Suppressor macrophage treated with lipopolysaccharide for 4 hours (primary cell): ENCODE measurements at places on chromosomes 5 and 9.
A peak's percentile ranks its signal among the peaks of the same experiment; 100 is the strongest.

- DNase-seq, result peak; percentile 26
Observed at GRCh38 chr9:36665387-36665786, 92.7 kb downstream of the MELK start.

DNA sequence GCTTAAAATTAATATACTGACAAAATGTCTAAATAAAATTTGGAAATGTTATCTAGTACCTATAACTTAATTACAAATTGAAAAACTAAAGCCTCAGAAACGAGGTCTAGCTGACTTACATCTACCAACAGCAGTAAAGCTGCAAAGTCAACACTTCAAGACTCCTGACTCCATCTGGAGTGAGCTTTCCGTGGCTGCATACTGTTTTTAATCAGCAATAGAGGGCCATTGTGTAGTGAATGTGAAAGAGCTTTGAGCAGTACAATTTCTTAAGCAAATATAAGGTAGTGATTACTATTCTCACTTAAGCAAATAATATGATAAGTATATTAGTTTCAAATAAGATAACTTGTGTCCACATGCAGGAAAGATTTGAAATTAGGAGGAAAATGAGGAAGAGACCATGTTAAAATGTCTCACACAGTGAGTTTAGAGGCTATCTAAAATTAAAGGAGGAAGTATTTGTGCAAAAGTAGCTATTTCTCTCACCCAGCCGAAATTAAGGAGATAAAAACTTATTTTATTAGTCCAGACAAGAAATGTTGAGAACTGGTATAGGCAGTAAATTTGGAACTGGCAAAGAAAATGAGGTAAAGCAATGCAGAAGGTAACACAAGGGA, 6.4 kb downstream of the SPINK6 start:
- peak; percentile 19 for DNase-seq

- DNase-seq, result peak; percentile 8
Observed at GRCh38 chr5:146249801-146250200, 46.4 kb downstream of the RBM27 start.

DNA sequence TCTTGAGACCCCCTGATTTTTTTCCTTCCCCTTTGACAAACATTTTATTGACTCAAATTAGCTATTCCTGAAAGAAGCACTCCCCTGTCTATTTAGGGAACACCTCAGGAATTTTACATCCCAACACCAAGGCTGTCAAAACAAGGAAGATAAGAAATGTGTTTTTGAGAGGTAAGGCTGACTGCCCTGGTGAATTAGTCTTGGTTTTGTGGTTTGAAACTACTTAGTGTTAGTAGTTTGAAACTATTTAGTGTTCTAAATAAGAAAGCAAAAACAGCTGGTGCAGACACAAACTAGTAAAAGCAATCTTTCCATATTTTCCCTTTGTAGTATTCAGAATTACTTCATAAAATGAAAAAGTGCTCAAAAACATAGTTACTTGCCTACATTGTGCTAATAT, 120.7 kb downstream of the PCSK1 start:
- no peak for DNase-seq

GRCh38 chr9:14096258-14096922, 217.6 kb downstream of the NFIB start:
- DNase-seq, result no peak

DNA sequence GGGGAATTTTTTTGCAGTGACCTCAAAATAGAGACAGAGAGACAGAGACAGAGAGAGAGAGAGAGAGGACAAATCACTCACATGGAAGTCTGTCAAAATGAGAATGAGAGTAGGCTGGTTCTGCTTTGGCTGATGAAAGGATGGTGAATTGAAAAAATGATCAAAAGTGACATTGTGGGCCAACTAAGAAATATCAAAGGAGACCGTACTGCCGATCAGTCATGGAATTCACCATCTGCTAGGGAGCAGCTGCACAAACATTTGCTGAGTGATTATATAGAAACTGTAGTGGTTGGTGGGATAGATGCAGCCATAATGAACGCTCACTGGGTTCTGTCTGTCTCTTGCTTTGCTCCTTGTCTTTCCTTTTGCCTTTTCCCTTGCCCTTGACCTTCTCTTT, 476.6 kb upstream of the SGCD start:
- DNase-seq, result no peak

GRCh38 chr5:3092211-3092610, 340.7 kb upstream of the IRX2 start:
- DNase-seq, result no peak

GRCh38 chr9:13529321-13530104, 250.0 kb upstream of the MPDZ start:
- DNase-seq, result no peak

GRCh38 chr5:154863291-154864080, 5.1 kb downstream of the CNOT8 start:
- no peak for DNase-seq

GRCh38 chr5:102762562-102763227, 7.6 kb downstream of the PAM start:
- no peak for DNase-seq

DNA sequence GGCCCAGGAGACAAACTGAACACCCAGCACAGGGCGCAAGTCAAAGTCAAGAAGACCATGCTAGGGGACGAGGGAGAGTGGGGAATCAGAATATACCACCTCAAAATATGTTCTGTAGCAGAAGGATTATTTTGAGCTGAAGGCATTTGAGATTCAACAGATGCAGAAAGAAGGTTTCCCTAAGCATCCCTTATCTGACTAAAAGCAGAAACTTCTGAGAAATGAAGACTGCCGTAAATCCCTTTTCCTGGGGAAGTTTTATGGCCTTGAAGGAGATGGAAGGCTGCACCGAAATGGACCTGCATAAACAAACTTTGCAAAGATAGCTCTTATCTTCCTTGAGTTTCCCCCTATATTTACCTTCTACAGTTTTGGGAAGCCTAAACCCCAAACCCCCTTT, 72.8 kb downstream of the PTTG1 start:
- DNase-seq, result no peak

DNA sequence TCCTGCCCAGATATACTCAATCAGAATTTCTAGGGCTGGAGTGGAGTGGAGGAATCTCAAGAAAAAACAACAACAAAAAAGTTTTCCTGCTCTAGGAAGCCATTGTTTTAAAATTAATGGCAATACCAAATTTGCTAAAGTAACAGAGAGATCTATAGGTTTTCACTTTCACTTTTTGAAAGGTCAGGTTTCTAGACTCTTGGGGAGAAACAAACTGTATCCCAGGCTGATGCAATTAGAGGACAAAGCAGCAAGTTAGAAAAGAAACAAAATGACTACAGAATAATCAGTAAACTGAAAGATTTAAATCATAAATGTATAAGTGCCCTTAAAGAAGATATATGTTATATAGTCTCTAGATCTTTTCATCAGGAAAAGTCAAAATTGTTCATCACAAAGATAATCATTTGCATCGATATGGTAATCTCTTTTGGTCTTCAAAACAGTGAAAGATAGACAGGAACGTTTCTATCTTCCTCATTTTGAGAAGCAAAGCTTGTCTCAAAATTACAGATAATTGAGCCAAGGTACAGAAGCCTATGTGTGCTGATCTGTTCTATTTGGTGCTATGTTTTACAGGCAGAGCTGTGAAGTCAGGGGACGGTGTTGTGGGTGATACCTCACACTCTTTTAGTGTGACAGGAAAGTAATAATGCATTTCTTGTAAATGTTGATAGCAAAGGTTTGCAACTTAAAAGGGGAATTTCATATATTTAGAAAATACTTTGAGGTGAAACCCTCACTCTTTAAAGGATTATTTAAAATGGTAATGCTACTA, 1746.6 kb upstream of the C9orf72 start:
- DNase-seq, result no peak

GRCh38 chr9:129648092-129648763, 6.3 kb upstream of the ASB6 start:
- DNase-seq, result no peak

GRCh38 chr9:108546215-108546614, 309.6 kb downstream of the ACTL7B start:
- no peak for DNase-seq

DNA sequence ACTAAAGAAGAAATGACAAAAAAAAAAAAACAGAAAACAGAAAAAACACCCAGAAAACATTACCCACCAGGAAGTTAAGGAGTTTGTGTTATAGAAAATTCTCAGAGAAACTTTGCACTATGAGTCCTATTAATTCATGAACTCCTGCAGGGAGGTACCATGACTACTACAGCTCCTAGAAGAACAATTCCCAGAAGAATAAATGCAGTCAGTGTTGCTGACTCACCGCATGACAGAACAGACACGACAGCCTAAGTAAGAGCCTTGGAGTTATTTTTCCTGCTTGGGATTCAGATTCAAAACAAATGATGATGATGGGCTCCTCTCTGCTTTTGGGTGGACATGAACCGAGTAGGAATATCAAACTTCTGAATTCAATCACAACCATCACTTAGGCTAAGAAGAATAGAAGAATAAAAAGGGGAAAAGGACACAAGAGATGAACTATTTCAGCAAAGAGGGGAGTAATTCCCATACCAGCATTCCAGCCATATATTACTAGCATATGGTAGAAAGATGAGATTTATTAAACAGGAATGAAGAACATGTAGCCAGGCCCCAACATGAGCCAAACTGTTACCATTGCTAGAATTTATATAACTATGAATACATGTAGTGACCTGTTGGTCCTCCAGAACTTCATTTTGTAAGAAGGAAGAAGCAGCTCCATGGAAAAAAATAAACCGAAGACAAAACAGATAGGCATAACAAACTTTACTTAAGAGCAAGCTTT, 209.6 kb upstream of the PDE4D start:
- no peak for DNase-seq

DNA sequence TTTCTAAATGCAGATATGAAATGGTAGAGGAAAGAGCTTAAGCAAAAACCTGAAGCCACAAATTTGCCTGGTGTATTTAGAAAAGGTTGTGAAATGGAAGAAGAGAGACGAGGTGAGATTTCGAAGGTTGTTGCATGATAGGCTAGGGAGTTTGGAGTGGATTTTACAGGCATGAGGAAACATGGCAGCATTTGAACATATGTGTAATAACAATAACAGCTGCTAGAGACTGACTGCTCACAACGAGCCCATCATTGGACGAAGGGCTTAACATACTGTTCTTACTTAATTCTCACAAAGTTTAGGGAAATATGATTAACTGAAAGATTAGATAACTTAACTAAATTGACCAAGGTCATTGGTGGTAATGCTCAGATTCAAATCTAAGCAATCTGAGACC, 108.1 kb downstream of the JAKMIP2 start:
- DNase-seq, result no peak

DNA sequence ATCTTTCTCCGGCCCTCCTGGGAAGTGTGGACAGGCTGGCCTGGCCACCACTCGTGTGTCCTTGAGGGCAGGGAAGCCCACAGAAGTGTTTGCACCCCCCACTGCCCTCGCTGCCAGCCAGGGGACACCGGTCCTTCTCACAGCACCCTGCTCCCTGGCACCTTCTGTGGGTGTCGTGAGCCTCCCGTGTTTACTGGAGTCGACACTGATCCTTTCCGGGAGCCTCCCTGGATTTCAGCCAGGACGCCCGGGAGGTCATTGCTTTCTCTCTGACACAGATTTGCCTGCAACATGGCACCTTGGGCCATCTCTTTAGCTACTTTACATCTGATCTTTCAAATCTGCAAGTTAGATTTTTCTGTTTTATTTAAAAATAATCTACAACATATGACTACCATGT, 120.4 kb upstream of the CACNA1B start:
- DNase-seq, result no peak

GRCh38 chr5:169385636-169386035, 84.7 kb upstream of the SLIT3 start:
- no peak for DNase-seq

DNA sequence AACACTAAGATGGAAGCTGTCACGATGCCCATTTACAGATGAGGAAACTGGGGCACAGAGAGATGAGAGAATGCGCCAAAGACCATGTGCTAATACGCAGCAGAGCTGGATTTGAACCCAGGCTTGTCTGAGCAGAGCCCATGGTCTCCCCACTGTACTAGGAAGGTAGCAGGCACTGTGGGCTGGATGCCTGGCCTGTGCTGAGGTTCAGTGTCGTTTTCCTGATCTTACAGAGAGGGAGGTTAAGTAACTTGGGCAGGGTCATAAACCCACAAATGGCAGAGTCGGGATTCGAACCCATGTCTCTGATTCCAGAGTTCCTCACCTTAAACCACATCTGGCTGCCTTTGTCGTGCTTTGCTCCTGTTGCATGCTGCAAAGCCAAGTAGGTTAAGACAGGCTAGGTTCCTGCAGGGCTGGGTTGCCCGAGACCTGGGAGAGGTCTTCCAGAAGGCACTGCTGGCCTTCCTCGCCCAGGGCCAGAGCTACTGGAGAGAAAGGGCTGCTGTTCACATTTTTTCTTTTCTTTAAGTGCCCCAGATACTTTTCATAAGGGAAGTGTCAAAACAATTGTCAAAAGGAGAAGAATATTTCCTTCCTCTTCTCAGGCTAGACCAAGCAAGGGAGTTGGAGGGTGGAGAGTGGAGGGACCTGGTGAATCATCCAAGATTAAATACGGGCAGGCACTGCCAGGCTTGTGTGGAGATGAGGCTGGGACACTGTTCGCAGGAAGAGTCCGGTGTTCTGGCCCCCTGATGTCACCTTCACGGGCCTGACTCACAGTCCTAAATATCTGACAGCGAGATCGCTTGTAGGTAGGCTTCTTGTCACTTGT, 3.2 kb downstream of the NEK6 start:
- DNase-seq, result peak; percentile 88

DNA sequence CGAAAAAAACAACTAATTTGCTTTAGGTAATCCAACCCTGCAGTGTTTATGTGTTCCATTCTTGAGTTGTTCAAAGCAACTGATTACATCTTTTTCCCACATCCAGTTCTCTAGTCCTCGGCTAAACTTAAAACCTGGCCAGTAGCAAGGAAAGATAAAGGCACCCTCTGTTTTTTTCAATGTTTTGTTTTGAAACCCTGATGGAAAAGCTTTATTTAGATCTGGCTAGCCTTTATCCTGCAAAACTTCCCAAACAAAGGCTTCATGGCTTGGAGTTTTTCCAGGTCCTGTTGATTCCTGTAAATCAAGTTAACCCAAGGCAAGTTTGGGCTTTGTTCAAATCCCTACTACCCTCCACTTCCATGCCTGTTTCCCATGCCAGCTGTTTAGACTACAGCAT, 105.1 kb downstream of the CEMIP2 start:
- no peak for DNase-seq

GRCh38 chr5:169637549-169638121, 560 bp downstream of the DOCK2 start:
- DNase-seq, result no peak

DNA sequence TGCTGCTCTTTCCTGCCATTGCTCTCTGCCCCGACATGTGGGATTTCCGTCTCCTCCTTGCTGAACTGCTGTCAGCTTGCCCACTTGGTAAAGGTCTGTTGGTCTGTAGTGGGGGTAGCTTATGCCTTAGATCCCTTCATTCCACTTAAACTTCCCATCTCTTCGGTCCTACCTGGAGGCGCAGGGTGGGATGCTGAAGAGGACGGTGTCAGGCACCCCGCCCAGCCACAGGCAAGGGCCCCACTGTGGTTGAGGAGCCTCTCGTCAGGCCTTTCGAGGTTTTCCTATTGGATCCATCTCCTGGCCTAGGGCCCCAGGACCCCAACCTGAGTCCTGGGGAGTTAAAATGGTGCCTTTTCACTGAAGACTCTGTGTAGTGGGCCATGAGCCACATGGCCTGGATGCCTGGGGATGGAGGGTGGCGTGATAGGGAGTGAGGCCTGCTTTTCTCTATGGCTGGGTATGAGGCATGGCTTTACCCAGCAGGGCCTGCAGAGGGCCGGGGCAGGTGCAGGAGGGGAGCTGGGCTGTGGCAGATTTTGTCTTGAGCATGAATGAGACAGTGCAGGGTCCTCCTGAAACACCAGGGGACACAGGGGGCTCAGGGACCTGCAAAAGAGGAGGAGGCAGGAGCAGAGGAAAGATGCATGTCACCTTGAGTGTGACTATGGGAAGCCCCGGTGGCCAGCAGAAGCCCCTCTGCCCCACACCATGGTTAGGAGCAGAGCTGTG, 25.8 kb upstream of the RNF130 start:
- DNase-seq, result no peak

- DNase-seq, result no peak
Observed at GRCh38 chr5:57839025-57839424, 356.4 kb upstream of the ACTBL2 start.
